Esophagus squamous epithelium (tissue), 5 donors: ENCODE measurements at places on chromosomes 2 and 18.

GRCh38 chr2:86073225-86073624 lies 32.5 kb downstream of the POLR1A start:
- no peak for DNase-seq

DNA sequence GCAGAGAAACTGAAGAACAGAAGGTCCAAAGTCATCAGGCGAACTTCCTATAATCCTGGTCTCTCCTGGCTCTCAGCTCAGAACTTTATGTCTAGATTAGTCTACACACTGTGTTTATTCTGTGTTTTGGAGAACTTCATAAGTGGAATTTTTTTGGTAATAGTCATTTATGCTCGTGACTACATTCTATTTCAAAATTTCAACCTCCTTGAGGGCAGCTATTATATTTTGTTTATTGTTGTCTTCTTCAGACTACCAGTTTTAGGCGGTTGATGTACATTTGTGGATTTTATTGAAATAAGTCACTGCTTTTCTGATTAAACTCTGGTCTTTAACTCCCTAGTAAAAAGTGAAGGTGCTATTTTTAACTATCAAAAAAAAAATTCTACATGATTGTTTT lies 816.6 kb downstream of the SATB2 start:
- DNase-seq = no peak

GRCh38 chr2:161424394-161424769 lies 8.3 kb downstream of the TBR1 start:
- DNase-seq = no peak

DNA sequence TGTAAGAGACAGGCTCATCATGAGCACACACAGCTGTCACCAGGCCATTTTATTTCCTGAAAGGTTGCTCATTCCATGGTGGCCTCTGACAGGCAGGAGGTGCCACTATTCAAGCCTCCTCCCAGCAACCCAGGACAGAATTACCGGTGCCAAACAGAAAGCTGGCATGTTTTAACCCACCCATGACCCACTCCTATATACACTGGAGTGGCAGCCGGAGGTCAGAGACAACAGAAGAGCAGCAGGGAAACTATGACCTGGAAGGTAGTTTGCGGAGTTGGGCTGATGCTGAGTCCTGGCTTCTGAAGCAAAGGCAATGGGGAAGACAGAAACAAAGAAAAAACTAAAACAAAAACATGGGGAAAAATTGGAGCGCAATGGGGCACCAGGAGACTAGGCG lies 2.3 kb downstream of the RFTN2 start:
- no peak for DNase-seq

DNA sequence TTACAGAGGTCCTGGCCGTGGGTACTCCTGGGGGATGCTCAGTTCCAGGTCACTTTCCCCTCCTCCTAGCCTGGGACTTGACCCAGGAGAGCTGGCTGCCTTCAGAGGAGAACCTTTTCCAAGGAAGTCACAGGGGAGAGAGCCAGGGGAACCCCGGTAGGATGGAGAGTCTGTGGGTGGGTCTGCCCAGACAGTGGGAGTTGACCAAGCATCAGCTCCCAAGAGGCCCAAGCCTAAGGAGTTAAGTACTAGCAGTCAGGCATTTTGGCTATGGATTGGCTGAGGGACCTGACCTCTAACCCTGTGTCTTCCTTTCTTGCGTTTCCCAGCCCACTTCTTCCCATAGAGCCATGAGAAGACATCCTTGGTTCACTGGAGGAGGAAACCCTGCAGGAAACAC lies 48.8 kb upstream of the PLB1 start:
- DNase-seq = no peak

DNA sequence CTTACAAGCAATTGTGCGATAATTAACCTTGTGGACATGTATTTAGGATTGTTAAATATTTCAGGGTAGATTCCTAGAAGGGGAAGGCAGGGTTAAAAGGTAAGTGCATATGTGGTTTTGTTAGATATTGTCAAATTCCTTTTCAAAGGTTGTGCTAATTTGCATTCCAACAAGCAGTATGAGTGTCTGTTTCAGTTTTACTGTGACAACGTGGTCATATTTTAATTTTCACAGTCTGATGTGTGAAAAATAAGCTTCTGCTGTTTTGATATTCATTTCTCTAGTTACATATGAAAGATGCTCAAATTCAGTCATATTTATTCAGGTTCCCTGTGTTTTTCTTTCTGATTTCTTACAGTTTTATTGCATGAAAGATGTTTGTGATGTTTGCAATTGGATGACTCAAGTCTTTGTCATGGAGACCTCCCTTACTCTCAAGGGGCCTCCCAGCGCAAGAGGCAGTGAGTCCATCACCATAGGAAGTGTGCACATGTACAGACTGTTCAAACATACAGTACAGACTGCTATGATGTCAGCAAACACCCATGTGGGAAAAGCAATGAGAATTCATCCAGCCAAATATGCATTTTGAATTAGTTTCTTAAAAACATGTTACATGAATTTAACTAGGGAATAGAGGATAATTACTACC lies 310.8 kb downstream of the GALR1 start:
- DNase-seq = no peak

- DNase-seq = no peak
Measured at GRCh38 chr2:228048838-228049490, 132.5 kb downstream of the SPHKAP start.

DNA sequence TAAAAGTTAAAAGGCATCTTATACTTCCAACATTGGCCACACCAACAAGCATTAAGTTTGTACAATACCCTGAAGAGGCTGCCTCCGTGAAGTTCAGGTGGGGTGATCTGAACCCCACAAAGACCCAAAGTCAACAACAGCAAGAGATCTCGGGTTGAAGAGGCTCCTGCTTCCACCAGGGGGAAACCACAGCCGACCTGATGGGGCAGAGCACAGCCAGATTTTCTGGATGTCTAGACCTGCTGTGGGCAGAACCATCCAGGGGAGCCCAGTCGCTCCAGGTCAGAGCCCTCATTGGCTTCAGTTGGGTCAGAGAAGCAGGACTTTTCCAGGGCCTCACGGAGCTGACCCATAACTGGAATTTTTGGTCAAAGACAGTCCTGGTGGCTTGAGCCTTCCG lies 66.5 kb upstream of the ACKR3 start:
- DNase-seq = no peak

DNA sequence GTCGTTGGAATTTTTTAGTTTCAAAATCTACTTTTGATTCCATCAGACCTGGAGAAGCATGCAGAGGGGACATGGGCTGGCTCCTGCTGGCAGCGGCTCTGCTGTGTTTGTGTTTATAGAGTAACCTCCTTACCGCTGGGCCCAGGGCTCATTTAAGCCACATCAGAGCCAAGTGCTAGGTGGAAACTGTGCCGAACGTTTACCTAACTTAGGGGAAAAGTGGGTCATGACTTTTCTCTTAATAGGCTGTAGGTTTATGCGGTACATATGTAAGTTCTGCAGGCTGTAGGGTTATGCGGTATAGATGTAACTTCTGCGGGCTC lies 17.7 kb downstream of the CNDP2 start:
- DNase-seq = no peak

GRCh38 chr2:241637795-241638660 lies 535 bp downstream of the ATG4B start:
- DNase-seq = no peak

DNA sequence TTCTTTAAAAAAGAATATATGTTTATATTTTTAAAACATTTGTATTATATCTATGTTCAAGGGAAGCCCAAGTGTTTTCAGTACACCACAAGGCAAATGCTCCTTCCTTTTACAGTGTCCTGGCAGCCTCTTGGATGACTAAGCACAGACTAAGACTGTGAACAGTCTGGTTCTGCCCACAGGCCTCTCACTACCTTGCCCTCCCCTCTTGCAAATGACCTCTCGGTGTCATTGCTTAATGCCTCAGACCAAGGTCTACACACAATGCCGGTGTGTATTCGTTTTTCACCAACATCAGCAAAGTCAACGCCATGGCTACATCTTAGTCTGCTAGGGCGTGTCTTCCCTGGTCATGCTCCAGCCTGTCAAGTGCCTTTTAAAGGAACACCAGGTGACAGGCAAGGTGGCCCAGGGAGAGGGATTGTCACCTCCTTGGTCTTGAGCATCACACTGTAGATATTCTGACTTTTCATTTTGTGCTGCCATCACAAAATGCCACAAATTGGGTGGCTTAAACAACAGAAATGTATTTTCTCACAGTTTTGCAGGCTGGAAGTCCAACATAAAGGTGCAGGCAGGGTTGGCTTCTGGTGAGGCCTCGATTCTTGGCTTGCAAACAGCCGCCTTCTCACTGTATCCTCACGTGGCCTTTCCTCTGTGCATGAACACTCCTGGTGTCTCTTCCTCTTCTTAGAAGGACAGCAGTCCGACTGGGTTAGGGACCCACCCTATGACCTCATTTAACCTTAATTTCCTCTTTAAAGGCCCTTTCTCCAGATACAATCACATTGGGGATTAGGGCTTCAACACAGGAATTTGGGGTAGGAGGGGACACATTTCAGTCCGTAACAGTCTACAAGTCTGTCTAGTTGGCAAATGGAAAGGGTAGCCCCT lies 266.5 kb downstream of the KLHL29 start:
- no peak for DNase-seq

GRCh38 chr2:65367524-65367923 lies 64.9 kb downstream of the SPRED2 start:
- DNase-seq = no peak

DNA sequence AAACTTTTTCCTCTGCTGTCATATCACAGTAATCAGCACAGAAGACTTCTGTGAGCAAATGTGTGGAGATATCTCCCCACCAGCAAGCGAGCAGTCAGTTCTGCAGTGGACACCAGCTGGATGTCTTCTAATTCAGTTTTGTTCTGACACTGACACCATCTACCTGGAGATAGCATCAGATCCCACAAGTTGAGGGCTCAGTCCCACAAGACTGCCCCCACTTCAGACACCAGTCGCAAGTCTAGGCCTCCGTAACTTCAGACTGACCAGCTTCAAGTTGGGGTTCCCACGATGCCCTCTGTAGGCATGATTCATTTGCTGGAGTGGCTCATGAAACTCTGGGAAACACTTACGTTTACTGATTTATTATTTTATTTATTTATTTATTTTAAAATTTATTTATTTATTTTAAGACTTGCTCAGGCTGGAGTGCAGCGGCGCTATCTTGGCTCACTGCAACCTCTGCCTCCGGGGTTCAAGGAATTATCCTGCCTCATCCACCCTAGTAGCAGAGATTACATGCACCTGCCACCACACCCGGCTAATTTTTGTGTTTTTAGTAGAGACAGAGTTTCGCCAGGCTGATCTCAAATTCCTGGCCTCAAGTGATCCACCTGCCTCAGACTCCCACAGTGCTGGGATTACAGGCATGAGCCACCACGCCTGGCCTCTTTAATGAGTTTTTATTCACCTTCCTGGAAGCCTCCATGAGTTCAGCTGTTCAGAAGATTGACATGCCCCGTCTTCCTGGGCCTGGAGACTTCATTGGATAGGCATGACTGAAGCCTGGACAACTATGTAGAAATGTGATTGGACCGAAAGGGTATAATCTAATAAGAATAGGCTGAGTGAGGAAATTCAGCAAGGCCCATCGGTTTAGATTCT lies 55.7 kb downstream of the PAPOLG start:
- no peak for DNase-seq

DNA sequence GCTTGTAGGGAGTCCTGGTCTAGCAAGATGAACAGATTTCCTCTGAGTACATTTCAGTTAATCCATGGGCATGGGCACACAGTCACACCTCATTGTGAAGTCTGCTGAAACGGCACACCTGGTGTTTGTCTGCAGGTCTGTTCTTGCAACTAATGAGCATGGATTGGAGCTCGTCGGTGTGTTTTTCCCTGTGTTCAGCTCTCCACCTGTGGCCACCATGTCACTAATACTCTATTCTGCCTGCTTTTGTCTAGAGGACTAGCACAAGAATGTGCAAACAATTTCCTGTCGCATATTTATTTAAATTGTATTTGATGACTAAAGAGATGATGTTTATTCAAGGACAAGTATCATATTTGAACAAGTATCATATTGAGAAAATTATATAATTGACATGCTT lies 24.5 kb upstream of the PPP4R1 start:
- no peak for DNase-seq

GRCh38 chr2:52113338-52113737 lies 1081.4 kb upstream of the NRXN1 start:
- no peak for DNase-seq

- DNase-seq = no peak
Measured at GRCh38 chr18:61921621-61922235, 28.9 kb upstream of the RNF152 start.

- DNase-seq = no peak
Measured at GRCh38 chr2:237295889-237296480, 118.0 kb downstream of the COL6A3 start.

- no peak for DNase-seq
Measured at GRCh38 chr2:232058931-232059330, 97.4 kb downstream of the DIS3L2 start.

DNA sequence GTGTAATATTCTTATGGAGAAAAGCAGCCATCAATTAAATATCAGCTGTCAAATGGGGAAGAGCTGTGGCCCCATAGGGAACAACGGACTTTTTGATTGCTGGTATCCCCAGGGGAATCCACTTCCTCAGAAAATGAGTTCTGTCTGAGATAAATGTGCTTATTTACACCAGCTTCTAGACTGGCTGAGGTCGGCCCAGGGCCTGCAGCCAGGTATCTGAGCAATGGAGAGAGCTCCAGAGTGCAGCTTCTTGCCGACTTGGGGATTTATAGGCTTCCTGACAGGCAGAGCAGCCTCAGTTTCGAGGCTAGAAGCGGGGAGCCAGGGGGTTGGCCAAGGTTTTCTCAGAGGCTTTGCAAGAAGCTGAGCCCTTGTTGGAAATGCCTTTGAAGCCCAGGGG lies 67.2 kb downstream of the MCFD2 start:
- DNase-seq = no peak

DNA sequence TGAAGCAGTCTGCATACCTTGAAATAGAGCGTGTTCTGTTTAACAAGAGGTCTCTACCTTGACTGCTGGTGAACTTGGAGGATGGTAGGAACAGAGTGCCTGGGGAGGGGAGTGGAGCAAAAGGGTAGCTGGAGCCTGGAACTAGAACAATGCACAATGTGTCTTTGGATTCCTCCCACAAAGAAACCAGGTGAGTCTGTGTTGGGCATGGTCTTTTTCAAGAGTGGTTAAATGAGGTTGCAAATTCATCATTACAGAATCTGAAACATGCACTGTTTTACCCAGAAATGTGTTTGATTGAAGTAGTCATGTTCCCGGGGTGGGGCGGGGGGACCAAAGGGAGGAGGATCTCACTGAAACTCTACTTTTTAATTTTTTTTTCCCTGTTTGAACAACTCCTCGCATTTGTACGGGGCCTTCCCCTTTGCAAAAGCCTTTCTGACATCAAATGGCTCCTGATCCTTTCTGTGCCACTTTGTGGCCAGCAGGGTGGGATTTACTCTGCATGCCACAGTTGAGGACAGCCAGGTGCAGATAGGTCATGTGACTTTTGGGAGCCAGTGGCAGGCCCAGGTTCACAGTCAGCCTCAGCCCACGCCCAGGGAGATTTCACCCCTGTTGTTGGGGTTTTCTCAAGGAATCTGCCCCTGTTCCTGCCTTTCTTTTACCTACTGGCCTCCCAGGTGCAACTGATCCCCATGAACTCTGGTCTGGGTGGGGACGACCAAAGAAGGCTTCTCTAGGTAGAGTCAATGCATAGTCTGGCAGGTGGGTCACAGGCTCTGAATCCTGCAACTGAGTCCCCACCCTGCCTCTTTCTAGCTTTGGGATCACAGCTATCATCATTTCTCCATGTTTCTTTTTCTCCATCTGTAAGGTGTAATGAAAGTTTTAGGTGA lies 28.2 kb downstream of the MYCN start:
- no peak for DNase-seq
